ENCODE measurements at places on chromosomes 5 and 9.

DNA sequence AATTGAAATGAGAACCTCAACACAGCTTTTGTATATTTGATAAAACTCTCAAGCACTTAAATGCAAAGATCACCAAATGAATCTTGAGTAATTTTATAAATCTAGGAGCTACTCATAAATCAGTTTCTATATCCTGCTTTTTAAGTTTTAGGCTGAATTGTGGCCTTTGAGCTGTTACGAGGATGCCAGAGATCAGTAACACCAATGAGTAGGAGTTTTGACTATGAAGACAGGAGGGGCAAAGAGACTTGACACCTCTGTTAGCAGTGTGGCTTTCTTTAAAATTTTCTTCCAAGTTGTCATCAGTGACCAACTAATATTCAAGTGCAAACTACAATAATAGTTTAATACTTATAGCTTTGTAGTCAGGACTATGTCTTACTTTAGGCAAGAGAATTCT, 12.6 kb downstream of the PPIP5K2 start:
- no peak for DNase-seq

DNA sequence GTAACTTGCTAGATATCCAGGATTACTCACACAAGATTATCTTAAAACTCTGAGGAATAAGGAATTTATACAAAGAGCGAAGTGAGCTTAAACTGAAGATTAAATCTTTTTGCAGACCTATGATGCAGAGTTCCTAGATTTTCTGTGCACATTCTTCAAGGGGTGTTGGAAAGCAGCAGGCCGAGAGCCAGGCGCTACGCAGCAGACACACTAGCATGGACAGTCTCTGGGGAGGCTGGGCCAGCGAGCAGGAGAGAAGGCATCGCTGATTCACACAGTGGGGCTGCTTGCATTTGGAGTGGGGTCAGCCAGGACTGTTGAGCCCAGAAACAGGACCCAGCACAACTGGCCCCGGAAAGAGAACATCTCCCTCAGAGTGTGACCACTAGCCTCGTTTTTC, 136.3 kb downstream of the ADAMTS16 start:
- DNase-seq: no peak

- DNase-seq: no peak
These were observed 639.4 kb downstream of the SEMA5A start for GRCh38 chr5:8906303-8906967.

GRCh38 chr5:38731461-38731860, 114.4 kb upstream of the OSMR start:
- no peak for DNase-seq
